ENCODE measurements at places on chromosomes 13 and 19. TPM values are rescaled to one million over a fixed set of nuclear protein-coding genes. Genes with fewer than 3 reads are reported as not detected.

GRCh38 chr13:29543230-29544215, 52.0 kb downstream of the SLC7A1 start:
- DNase-seq, result peak; percentile 62

ACER1 gene
- total RNA-seq, result not detected

GRCh38 chr13:46831588-46832194, 34.7 kb upstream of the ESD start:
- peak; percentile 37 for DNase-seq

TDRD12 gene
- not detected for total RNA-seq

GRCh38 chr19:4361152-4362046, 18.0 kb downstream of the MPND start:
- no peak for DNase-seq

RNF113B gene
- not detected for total RNA-seq

BLOC1S3 gene
- 1.5 TPM for total RNA-seq

C19orf85 gene
- 0.10 TPM for total RNA-seq

GRCh38 chr19:18336121-18336520, 4.3 kb upstream of the PGPEP1 start:
- DNase-seq, result no peak
